Mammary microvascular endothelial cell (primary cell): ENCODE measurements at places on chromosomes 3 and 15. TPM values are rescaled to one million over a fixed set of nuclear protein-coding genes. Genes with fewer than 3 reads are reported as not detected.

Gene ZBED2
- not detected in 2 replicates for total RNA-seq

Gene CD86
- not detected in 2 replicates for total RNA-seq

Gene CEMIP
- total RNA-seq = 0.10 and 0.67 TPM in 2 replicates

Gene CASR
- total RNA-seq = not detected in 2 replicates

Gene UBA5
- 29.4 and 34.0 TPM in 2 replicates for total RNA-seq

Gene LRRC31
- not detected in 2 replicates for total RNA-seq

Gene GPR176
- 43.2 and 47.4 TPM in 2 replicates for total RNA-seq

Gene HDGFL3
- total RNA-seq = 56.0 and 65.7 TPM in 2 replicates

Gene FBN1
- total RNA-seq = 29.1 and 31.7 TPM in 2 replicates

Gene PLA2G4E
- total RNA-seq = not detected in 2 replicates

Gene P3H2
- total RNA-seq = 19.0 and 31.4 TPM in 2 replicates

Gene AP3B2
- total RNA-seq = not detected in 2 replicates

Gene C3orf85
- not detected in 2 replicates for total RNA-seq

Gene ACAD11
- 12.3 and 18.3 TPM in 2 replicates for total RNA-seq

Gene AGBL1
- total RNA-seq = not detected in 2 replicates

Gene RLBP1
- not detected in 2 replicates for total RNA-seq

Gene A4GNT
- total RNA-seq = not detected in 2 replicates

Gene SNTN
- not detected in 2 replicates for total RNA-seq

Gene NUSAP1
- total RNA-seq = 97.9 and 105 TPM in 2 replicates

Gene GOLGA8S
- total RNA-seq = 0.07 TPM in 1 of 2 replicates, not detected in the other

Gene SERINC4
- total RNA-seq = 0.05 TPM in 1 of 2 replicates, not detected in the other

Gene SPTBN5
- total RNA-seq = 2.3 and 3.8 TPM in 2 replicates

Gene SERPINI2
- not detected in 2 replicates for total RNA-seq

Gene FANCD2OS
- total RNA-seq = not detected in 2 replicates

Gene ANKUB1
- total RNA-seq = not detected in 2 replicates

Gene NPAP1
- not detected in 2 replicates for total RNA-seq

Gene ZNF501
- 3.0 and 3.7 TPM in 2 replicates for total RNA-seq

Gene LPCAT4
- 21.1 and 22.9 TPM in 2 replicates for total RNA-seq

Gene AMT
- 0.15 and 0.53 TPM in 2 replicates for total RNA-seq

Gene LRRC49
- 6.4 and 10.1 TPM in 2 replicates for total RNA-seq

Gene C3orf22
- total RNA-seq = not detected in 2 replicates

Gene LRRIQ4
- not detected in 2 replicates for total RNA-seq

Gene PLSCR2
- not detected in 2 replicates for total RNA-seq

Gene GP5
- 0.13 TPM in 1 of 2 replicates, not detected in the other for total RNA-seq

Gene CMTM7
- total RNA-seq = 54.2 and 55.1 TPM in 2 replicates

Gene CYP11A1
- 0.33 TPM in 1 of 2 replicates, not detected in the other for total RNA-seq

Gene C2CD4A
- 0.15 TPM in 1 of 2 replicates, not detected in the other for total RNA-seq

Gene XCR1
- not detected in 2 replicates for total RNA-seq

Gene ZNF662
- total RNA-seq = 1.00 and 1.1 TPM in 2 replicates

Gene SEMA3G
- total RNA-seq = 3.5 and 3.6 TPM in 2 replicates

Gene STRC
- not detected in 2 replicates for total RNA-seq

Gene ARRDC4
- total RNA-seq = 1.5 and 1.6 TPM in 2 replicates

Gene ASB14
- total RNA-seq = not detected in 2 replicates

Gene GOLGA8Q
- total RNA-seq = not detected in 2 replicates

Gene AHSG
- not detected in 2 replicates for total RNA-seq

Gene IL17RD
- 0.20 and 1.8 TPM in 2 replicates for total RNA-seq

Gene JAGN1
- 46.4 and 59.2 TPM in 2 replicates for total RNA-seq

Gene CCR2
- not detected in 2 replicates for total RNA-seq

Gene GNB5
- 34.3 and 37.2 TPM in 2 replicates for total RNA-seq

Gene GPR149
- total RNA-seq = not detected in 2 replicates

Gene GPR171
- not detected in 2 replicates for total RNA-seq

Gene HHATL
- total RNA-seq = not detected in 2 replicates

Gene TEX264
- total RNA-seq = 59.2 and 72.4 TPM in 2 replicates

Gene LSG1
- 36.9 and 49.0 TPM in 2 replicates for total RNA-seq
